ENCODE measurements at places on chromosomes 1 and 21.

DNA sequence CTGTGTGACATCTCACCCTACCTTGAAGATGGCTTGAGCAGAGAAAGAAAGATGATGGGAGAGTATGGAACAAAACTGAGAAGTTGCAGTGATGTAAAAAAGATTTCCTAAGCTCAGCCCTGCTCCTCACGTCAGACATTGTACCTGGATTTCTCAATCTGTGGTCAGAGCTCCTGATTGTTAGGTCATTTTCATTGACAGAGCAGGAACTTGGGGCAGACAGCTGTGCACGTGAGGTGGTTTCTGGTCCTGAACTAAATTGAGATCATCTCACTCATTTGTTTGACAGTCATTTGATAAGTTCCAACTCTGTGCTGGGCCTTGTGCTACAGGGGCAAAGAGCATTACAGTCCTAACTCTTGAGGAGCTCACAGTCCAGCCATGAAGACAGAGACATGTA, 10.2 kb downstream of the TRAF3IP3 start:
- no peak for DNase-seq

DNA sequence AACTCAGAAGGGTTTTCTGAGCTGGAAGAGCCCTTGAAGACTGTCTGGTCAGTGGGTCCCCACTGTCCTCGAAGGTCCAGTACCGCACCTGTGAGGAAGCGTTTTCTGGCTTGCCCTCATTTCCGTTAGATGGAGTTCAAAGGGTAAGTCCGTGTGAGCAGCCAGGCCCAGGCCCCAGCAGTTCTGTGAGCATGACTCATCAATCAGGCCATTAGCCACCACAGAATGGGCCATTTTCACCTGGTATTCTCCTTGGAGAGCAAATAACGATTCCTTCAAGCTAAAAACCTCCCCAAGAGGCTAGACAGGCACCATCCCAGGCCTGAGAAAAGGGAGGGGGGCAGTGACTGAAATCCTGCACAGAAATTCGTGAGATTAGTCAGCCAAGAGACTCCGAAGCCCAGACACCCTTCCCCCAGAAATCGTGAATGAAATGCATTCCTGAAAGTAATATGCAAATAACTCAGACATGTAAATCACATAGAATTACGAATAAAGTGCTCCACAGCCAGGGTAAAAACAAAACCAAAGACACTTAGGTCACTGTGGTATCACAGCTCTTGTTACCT, 66.0 kb downstream of the BCAR3 start:
- DNase-seq = no peak

DNA sequence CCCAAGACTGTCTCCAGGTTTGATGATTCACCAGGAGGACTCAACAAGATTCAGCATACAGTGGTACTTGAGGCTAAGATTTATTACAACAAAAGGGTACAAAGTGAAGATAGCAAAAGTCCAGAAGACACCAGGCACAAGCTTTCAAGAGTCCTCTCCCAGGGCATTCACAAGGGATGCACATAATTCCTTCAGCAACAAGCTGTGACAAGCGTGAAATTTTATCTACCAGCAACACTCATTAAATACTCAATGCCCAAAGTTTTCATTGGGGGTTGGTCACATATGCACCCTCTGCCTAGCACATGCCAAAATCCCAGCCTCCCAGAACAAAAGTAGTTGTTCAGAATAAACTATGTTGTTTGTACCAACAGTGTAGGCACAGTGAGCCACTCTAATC, 62.3 kb downstream of the PRKACB start:
- no peak for DNase-seq

GRCh38 chr1:88700425-88701013, 16.4 kb downstream of the PKN2 start:
- DNase-seq = no peak

- no peak for DNase-seq
Measured at GRCh38 chr1:21914880-21915640, 22.1 kb downstream of the HSPG2 start.

- DNase-seq = no peak
Measured at GRCh38 chr1:85838238-85838637, 130.0 kb upstream of the ZNHIT6 start.

- DNase-seq = no peak
Measured at GRCh38 chr1:27572019-27572678, 31.8 kb downstream of the AHDC1 start.

- DNase-seq = no peak
Measured at GRCh38 chr1:229947968-229948367, 119.1 kb upstream of the GALNT2 start.

DNA sequence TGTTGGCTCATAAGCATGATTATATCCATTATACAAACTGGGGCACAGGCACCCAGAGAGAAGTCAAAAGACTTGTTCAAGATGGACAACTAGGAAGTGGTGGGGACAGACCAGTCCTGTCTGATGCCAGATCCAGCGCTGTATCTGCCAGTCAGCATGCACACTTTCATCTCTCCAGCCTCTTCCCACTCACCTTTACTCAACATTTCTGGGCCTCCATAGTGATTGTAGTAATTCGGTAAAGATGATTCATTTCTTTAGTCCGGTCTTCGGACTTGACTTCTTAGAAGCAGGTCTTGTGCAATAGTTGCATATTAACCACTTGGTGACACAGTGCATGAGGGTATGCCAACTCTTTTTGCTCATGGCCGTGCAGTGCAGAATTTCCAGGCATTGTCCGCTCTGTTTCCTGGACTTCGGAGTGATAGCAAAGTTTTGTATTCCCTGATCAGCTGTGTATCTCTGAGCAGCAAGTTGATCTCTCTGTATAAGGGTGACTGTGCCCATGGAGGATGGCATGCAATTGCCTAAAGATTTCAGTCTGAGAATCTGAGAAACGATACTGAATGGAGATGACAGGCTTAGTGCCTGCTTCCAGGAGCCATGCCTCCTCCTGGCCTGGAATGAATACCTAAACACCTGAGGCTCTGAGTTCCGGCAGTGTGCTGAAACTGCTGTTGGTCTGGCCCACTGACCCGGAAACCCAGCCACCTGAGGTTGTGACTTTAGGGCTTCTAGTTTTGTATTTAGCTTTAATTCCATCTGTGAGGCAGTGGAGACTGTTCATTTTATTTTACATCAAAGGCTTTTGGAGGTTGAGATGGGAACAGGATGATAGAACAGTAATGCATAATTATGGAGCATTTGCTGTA, 39.0 kb downstream of the GALNT2 start:
- no peak for DNase-seq
